ENCODE measurements at places on chromosomes 5 and 9.

DNA sequence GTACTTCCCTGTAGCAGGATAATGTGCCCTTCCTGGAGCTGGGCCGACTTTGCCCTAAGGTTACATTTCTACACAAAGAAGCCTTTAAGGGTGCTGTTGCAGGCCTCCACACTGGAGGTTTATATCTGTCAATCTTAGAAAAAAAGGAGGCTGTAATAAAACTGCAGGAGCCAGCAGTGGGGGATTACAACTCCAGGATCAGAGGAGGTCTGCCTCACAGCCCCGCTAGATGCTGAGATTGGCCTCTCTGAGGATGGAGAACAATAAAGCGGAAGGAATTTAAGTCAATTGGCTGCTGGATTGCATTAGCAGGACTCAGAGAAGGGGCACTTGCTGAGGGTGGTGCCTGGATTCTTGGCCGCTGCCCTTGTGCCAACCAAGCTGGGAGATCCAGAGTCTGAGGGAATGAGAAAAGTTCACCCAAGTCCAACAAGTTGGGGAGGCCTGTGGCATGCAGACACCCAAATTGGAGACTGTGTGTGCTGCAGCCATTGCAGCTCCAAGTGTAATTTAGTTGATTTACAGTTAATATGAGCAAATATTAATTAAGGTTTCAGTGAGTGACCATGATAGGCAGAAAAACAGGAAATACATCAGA lies 99.0 kb upstream of the SSBP2 start:
- no peak for DNase-seq

GRCh38 chr9:99730062-99730461 lies 91.6 kb upstream of the NR4A3 start:
- no peak for DNase-seq

DNA sequence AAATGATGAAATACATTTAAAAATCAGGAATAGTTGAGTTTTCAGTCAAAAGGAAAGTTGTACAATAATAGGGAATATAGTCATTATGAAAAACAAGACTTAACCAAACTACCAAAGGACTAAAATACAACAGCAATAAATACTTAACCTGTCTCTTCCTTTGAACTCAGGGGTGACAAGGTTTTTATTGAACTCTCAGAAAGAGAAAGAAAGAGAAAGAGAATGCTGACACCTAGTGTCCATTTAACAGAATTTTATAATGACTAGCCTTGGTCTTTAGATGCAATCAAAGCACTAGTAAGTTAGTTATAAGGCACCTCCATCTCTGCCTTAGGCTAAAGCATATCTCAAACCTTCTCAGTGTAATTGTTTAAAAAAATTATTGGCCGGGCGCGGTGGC lies 47.5 kb downstream of the UIMC1 start:
- DNase-seq = no peak

- no peak for DNase-seq
Measured at GRCh38 chr9:95206143-95206542, 111.4 kb downstream of the FANCC start.

- DNase-seq = no peak
Measured at GRCh38 chr5:135596788-135597187, 18.0 kb upstream of the CXCL14 start.

DNA sequence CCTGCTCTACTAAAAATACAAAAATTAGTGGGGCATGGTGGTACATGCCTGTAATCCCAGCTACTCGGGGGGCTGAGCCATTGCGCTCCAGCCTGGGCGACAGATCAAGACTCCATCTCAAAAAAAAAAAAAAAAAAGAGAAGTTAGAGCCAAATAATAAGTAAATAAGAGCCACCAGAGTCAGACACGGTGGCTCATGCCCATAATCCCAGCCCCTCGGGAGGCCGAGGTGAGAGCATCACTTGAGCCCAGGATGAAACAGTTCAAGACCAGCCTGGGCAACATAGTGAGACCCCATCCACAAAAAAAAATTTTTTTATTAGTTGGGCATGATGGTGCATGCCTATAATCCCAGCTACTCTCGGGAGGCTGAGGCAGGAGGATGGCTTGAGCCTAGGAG lies 85.8 kb upstream of the LARP1 start:
- no peak for DNase-seq

- DNase-seq = no peak
Measured at GRCh38 chr9:12964271-12964670, 189.5 kb downstream of the LURAP1L start.

DNA sequence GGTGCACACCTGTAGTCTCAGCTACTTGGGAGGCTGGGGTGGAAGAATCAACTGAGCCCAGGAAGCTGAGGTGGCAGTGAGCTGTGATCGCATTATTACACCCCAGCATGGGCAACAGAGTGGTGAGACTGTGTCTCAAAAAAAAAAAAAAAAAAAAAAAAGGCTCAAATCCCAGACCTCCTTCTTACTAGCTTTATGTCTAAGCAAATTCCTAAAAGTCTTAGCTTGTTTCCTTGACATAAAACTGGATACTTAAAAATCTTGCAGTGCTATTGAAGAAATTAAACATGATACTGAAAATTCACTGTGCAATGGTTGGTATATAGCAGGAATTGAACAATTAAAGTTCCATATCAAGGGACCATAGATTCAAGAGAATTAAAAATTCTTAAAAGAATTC lies 45.0 kb downstream of the PCDHGC5 start:
- DNase-seq = no peak

- DNase-seq = no peak
Measured at GRCh38 chr9:128643519-128644300, 12.9 kb downstream of the DYNC2I2 start.

- no peak for DNase-seq
Measured at GRCh38 chr9:77719321-77719720, 71.2 kb upstream of the GNA14 start.
